Endothelial cell of umbilical vein (primary cell): ENCODE measurements at places on chromosomes 2 and 18. TPM values are rescaled to one million over a fixed set of nuclear protein-coding genes. Genes with fewer than 3 reads are reported as not detected.

DNA sequence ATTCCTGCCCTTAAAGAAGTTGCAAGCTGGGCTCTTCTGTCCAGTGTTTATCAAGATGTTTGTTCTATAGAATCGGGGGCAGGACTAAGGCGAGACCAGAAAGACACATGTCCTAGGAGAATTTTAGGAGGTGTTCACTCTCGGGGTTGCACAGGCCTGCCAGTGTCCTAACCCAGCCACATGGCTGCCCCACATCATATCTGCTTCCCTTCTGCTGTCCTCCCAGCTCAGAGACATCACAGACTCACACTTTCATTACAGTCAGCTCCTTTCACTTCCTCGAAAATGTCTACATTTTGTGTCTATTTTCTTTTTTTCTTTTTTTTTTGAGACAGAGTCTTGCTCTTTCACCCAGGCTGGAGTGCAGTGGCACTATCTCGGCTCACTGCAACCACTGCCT lies 10.7 kb upstream of the MRO start:
- DNase-seq = no peak

DNA sequence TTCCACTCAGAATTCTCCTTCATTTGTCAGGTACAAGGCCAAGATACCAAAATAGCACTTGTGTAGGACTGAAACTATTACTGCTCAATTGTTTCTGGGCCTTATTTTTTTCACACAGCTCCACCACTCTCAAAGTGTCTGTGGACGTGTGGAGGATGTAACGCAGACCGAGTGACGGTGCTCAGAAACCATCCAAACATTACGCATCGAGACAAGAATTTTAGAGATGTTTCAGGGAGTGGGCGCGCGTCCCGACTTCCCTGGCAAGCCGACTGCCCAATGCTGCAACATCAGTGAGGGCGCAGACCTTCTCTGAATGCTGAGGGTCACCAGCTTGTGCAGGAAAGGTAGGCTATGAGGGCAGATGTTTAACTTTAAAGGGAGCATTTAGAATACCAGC lies 108.4 kb downstream of the GATA6 start:
- DNase-seq = no peak

Gene TTN
- total RNA-seq = 0.44 and 0.49 TPM in 2 replicates

- peak; percentile 57 for DNase-seq
These were observed 201.4 kb downstream of the SOCS6 start for GRCh38 chr18:70489986-70490933.

Gene INSIG2
- total RNA-seq = 19.7 and 26.9 TPM in 2 replicates
